Activated naive CD4-positive, alpha-beta T cell treated with anti-CD3 and anti-CD28 coated beads, Interleukin-2, amount 10 ng/mL, durations not matched to agents 7 days and 5 days (primary cell): ENCODE measurements at places on chromosomes 1 and 21.

- H3K27ac ChIP-seq: peak overlapping the region; percentile 58
- no peak for DNase-seq
- no peak overlapping the region for H3K4me3 ChIP-seq
- H3K27me3 ChIP-seq: peaks cover 31% of the 10 kb centered on the region
- peaks cover 33% of the 10 kb centered on the region for H3K4me1 ChIP-seq
These were observed 2.4 kb downstream of the FCN3 start for GRCh38 chr1:27372022-27372807.

DNA sequence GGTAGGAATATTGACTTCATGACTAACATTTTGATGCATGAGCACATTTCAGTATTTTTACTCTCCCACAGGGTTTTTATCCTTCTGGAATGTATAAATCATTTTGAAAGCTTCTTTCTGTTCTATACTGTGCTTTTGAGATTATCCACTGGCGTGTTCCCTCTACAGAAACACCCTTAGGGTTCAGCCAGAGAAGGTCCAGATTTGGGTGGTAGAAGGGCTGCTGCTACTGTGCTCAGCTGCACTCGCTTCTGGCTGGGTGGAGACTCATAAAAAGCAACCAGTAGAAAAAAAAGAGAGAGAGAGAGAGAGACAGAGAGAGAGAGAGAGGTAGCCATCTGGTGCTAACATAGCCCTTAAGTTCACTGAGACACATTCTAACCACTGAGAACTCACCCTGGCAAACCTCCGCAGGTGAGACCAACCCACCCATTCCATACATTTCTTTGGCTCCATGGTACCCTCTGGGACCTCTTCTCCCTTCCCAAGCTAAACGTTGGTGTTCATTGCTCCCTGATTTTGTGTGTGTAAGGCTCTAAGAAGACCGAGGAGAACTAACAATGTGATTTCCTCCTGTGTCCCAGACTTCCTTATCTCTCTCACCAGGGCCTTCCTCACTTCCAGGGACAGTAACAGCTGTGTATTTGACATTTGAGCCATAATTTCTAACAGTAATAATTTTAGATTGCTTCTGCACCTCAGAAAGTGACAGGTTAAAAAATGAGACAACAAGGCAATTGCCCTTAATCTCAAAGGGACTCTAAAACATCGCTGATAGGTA is 7.2 kb downstream of the APCS start:
- no peak for DNase-seq
- no peaks in the 10 kb centered on the region for H3K36me3 ChIP-seq
- H3K27ac ChIP-seq: no peak overlapping the region
- H3K4me1 ChIP-seq: no peaks in the 10 kb centered on the region
- H3K27me3 ChIP-seq: peaks cover 3% of the 10 kb centered on the region

DNA sequence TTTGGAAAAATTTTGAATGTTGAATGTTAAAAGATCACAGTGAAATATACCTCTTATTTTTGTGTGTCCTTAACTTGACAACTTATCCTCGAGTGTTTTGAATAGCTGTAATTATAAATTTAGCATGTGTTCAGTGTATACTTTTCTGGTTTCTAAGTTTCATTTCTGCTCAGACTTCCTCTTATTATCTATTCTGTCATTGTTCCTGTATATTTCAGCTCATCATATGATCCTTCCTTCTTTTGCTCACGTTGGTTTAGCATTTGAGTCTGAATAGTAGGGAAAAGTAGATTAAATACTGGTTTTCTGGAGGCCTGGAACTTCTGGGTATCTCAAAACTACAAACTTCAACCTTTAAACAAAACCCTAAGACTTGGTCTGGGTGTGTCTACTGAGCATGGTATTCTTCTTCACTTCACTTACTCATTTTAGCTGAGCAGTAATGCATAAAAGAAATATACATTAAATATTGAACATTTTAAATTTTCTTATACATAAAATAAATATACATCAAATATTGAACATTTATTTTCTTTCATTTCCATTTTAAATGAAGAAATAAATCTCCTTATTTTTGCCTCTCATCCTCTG is 3.3 kb upstream of the ATP6V1G3 start:
- no peak overlapping the region for H3K4me3 ChIP-seq
- H3K4me1 ChIP-seq: peaks cover 39% of the 10 kb centered on the region
- no peak for DNase-seq
- H3K27ac ChIP-seq: no peak overlapping the region

DNA sequence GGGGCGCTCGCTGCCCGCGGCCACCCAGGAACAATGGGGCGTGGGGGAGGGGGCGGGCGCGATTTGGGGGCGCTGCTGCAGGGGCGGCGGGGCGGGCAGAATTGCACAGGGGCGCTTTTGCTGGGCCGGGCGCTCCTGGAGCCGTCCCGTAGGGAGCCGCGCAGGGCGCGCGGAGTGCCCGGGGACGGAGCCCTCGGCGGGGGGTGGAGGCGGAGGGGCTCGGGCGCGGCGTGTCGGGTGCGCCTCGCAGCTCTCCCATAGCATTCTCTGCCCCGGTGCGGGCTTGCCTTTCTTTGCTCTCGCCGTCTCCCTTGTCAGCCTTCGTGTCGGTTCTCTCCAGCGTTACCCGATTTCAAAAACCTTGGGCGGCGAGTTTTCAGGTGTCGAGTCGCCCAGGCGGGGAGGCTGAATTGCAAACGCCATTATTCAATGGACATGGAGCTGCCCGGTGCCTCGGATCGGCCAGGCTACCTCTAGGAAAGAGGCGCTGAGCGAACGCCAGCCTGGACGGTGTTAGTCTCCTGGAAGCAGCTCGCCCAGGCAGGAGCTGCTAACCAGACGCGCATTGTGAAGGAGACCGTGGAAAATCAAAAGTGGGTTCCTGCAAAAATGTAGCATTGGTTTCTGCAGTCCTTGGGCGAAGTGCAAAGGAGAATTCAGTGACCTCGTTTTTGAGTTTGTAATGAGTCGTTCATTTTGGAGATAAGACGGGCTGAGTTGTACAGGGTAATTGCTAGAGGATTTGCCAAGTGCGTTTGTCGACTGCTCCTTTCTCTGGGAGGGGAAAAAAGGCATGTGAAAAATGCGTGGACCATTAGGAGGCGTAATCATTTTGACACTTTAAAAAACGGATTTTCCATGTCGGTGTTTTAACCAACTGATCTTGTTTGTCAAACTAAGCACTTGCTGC is 626 bp downstream of the CXADR start:
- peaks cover 61% of the 10 kb centered on the region for H3K27me3 ChIP-seq
- H3K27ac ChIP-seq: no peak overlapping the region
- H3K36me3 ChIP-seq: no peaks in the 10 kb centered on the region
- peak overlapping the region; percentile 81 for H3K4me3 ChIP-seq
- DNase-seq: peak; percentile 44

DNA sequence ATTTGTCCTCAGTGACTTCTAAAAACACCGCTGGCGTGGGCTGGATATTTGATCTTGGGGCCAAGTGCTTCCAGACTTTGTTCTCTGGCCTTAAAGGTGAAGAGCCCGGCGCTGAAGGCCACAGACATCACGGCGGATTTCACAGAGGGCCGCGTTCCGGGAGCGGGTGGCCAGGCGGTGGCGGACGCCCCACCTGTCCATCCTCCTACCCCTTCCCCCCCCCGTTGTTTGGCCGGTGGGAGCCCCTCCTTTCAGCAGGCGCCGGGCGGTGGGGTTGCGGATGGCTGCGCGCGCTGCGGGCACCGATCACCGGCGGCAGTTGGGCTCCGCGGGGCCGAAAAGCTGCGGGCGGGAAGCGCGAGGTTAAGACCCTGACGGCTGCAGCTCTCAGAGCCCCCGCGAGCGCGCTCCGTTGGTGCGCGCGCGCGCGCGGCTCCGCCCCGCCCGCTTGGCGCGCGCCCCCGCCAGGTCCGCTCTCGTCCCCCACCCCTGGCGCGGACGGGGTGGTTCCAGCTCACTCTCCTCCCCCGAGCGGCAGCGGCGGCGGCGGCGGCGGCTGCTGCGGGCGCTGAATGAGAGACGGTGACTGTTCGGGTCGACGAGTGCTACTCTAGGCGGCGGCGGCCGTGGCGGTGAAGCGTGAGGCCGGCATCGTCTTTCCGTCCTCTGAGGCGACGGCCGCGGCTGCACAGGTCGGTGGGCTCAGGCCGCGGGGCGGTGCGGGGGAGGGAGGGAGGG is at the start of gene RALGPS2:
Gene RALGPS2 (plus strand): TSS at position 517 of the 738 bp plus-strand sequence. CDS start 51,521 bp downstream, outside the sequence.
- peaks cover 10% of the 10 kb centered on the region for H3K4me1 ChIP-seq
- H3K4me3 ChIP-seq: peak within 1 kb of the TSS; percentile 80
- peaks cover 12% of the 10 kb centered on the region for H3K27me3 ChIP-seq
- DNase-seq: peak; percentile 73
- peak within 1 kb of the TSS; percentile 80 for H3K27ac ChIP-seq

DNA sequence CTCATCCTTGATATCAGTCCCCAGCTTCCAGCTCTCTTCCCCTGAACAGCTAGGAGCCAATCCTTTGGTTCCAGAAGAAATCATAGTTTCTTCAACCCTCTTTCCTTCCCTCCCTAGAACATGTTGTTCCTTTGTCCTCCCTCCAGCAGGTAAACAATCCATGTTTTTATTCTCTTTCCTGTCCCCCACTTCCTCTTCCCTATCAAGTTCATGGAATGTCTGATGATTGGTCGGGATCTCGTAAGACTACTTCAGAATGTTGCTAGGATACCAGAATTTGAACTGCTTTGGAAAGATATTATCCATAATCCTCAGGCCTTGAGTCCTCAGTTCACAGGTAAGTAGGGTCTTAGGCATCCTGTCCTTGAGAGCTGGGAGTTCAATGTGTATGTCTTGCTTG is 23.1 kb upstream of the SLC27A3 start:
- peaks cover 54% of the 10 kb centered on the region for H3K36me3 ChIP-seq
- peaks cover 5% of the 10 kb centered on the region for H3K4me1 ChIP-seq
- no peak overlapping the region for H3K27ac ChIP-seq

DNA sequence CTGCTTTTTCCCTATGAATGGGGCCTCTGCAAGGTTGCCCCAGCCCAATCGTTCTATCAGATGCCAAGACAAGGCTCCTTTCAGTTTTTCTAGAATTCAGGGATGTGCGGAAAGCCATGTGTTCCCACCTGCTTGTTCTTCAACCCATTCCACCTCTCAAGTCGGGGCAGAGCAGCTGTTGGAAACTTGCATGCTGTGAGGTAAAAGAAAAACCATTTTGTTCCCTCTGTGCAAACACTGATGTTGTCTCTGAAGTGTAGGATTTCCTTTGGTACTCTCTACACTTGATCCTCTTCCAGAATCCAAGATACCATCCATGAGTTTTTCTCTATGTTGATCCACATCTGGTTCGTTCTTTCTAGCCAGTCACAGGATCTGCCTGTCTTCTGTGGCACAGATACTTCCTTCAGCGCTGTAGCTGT is 7.3 kb downstream of the IER5 start:
- peaks cover 76% of the 10 kb centered on the region for H3K4me1 ChIP-seq
- H3K4me3 ChIP-seq: no peak overlapping the region
- no peak overlapping the region for H3K27ac ChIP-seq
- H3K27me3 ChIP-seq: no peaks in the 10 kb centered on the region

GRCh38 chr1:98387701-98388100 is 273.8 kb upstream of the SNX7 start:
- H3K36me3 ChIP-seq: no peaks in the 10 kb centered on the region
- peaks cover 12% of the 10 kb centered on the region for H3K4me1 ChIP-seq
- H3K27me3 ChIP-seq: peaks cover 4% of the 10 kb centered on the region
- no peak for DNase-seq
- no peak overlapping the region for H3K4me3 ChIP-seq
- no peak overlapping the region for H3K27ac ChIP-seq

DNA sequence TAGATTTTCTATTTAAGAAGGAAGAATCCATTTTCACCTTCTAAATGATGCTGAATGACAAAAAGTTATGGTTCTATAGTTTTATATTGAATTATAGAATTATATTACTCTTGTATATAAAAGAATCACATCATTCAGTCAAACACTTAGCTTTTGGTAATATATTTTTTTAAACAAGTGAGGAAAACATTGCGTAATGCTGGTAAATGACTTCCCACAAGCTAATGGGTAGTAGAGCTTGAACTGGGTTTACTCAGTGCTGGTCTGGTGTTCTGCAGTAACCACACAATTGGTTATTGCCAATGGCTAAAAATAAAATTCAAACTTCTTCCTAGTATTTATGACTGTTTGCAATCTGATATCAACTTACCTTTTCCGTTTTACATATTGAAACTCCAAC is 10.6 kb upstream of the GIPC2 start:
- no peak overlapping the region for H3K27ac ChIP-seq
- no peaks in the 10 kb centered on the region for H3K4me1 ChIP-seq
- no peak for DNase-seq
- peaks cover 9% of the 10 kb centered on the region for H3K27me3 ChIP-seq

DNA sequence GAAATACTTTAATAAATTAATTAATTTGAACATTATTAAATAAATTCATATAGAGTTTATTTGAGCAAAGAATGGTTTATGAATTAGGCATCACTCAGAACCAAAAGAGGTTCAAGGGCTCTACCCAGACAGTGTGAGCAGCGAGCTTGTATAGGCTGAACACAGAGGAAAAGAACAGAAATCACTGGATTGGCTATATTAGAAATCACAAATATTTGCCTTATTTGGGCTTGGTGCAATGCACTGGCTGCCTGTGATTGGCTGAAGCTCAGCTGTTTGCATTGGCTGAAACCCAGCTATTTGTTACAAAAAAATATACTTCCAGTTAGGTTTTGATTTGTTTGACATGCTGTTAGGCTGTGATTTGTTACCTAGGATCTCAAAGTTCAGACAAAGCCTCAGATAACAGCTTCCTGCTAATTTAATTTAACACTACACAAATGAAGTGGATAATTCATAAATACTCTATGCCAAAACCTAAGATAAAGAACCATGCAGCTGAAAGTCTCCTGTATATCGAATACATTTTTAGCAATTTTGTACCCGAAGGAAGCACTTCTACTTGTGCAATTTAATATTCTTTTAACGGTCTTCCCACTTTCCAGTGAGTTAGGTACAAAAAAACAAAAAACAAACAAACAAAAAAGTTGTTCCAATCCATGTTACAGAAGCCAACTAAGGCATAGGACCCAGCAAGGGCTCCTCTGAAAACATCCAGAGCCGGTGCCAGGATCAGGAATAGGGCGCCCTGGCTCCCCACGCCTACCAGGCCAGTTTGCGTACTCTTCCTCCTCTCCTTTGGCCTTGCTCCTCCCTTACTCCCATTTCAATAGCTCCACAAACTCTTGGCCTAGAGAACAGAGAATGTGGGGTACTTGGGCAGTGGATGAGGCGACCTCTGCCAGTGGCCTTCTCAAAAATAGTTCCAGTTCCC is 179.1 kb downstream of the DUSP10 start:
- no peaks in the 10 kb centered on the region for H3K4me1 ChIP-seq
- DNase-seq: no peak
- H3K27me3 ChIP-seq: no peaks in the 10 kb centered on the region
- H3K27ac ChIP-seq: no peak overlapping the region
- H3K36me3 ChIP-seq: no peaks in the 10 kb centered on the region
- H3K4me3 ChIP-seq: no peak overlapping the region

- H3K27ac ChIP-seq: no peak overlapping the region
- H3K36me3 ChIP-seq: peaks cover 8% of the 10 kb centered on the region
- no peaks in the 10 kb centered on the region for H3K27me3 ChIP-seq
- no peak overlapping the region for H3K4me3 ChIP-seq
These were observed 204.6 kb downstream of the LTN1 start for GRCh38 chr21:28788030-28788429.

- H3K27ac ChIP-seq: peak within 1 kb of the TSS; percentile 99
- peaks cover 55% of the 10 kb centered on the region for H3K36me3 ChIP-seq
- H3K4me3 ChIP-seq: peak within 1 kb of the TSS; percentile 99
- DNase-seq: peak; percentile 87
- H3K4me1 ChIP-seq: peaks cover 77% of the 10 kb centered on the region
These were observed at the start of gene TRAF3IP3 for GRCh38 chr1:209755926-209756614. TSS of gene TRAF3IP3 (plus strand) at chr1:209756053. CDS start at chr1:209760040, 3,987 bp downstream.
